ENCODE measurements at places on chromosomes 7 and 10. TPM values are rescaled to one million over a fixed set of nuclear protein-coding genes. Genes with fewer than 3 reads are reported as not detected.

DNA sequence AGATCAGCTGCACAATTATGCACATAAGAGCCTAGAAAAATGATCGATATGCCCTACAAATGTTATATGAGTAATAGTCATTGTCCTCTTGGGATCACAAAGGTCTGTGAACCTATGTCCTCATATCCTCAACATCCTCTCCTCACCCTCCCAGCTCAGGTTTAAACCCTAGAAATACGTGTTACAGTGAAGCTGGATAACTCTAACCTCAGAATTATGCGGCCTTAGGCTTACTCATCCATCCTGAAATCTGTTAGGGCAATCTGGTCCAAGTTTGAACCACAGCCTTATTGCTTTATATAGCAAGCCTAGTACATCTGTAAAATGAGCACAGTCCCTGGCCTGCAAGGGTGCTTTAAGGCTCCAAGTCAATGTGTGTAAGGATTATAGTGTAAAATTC lies 84.2 kb upstream of the FRMD4A start:
- DNase-seq, result no peak

DNA sequence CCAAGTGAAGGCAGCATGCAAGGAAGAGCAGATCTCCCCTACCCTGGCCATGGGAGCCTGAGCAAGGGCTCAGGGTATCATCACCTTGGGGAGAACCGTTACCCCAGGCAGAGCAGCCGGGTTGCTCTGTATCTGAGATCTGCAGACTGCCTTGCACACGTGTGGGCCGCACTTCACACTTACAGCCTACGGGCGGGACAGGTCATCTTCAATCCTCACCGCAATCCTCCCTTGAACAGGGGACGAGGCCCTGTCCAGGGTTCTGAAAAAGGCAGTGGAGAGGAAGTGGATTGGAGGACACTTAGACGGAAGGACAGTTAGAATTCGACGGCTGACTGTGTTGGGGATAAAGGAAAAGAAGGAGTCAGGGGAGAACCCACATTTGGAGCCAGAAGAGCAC lies 51.4 kb downstream of the NPS start:
- no peak for DNase-seq

DNA sequence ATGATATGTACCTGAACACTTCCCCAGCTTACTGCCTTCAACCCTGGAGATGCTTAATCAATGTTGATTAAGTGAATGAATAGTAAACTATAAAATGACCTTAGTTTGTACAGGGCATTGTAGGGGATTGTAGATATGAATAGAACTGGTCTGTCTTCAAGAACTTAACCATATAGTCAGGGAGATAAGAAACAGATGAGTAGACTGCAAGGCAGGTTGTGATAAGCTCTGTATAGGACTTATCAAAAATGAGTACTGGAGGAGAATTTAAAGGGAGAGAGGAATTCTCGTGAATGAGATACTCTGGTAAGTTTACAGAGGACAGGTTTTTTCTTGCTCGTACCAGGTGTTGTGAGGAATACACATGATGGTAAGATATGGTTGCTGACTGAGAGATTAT lies 27.6 kb downstream of the SGPL1 start:
- DNase-seq, result no peak

GRCh38 chr10:70699063-70699658 lies 26.9 kb downstream of the ADAMTS14 start:
- no peak for DNase-seq

Gene SHH
- 4.4 TPM for total RNA-seq

DNA sequence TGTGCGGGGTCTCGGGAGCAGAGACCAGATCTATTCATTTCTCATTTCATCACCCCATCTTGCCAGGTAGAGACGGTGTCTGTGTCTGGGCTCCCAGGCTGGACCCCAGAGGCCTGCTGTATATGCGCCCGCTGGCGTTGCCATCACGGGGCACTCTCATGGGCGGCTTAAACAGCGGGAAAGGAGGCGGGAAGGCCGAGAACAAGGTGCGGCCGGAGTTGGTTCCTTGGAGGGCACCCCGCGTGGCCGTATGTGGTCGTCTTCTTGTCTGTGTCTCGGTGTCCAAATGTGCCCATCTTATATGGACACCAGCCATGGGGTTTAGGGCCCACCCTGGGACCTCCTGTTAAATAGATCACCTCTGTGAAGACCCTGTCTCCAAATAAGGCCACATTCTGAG lies 2.1 kb upstream of the CFAP46 start:
- DNase-seq, result no peak

Gene GRK5
- 2.5 TPM for total RNA-seq

Gene NKX2-3
- not detected for total RNA-seq

DNA sequence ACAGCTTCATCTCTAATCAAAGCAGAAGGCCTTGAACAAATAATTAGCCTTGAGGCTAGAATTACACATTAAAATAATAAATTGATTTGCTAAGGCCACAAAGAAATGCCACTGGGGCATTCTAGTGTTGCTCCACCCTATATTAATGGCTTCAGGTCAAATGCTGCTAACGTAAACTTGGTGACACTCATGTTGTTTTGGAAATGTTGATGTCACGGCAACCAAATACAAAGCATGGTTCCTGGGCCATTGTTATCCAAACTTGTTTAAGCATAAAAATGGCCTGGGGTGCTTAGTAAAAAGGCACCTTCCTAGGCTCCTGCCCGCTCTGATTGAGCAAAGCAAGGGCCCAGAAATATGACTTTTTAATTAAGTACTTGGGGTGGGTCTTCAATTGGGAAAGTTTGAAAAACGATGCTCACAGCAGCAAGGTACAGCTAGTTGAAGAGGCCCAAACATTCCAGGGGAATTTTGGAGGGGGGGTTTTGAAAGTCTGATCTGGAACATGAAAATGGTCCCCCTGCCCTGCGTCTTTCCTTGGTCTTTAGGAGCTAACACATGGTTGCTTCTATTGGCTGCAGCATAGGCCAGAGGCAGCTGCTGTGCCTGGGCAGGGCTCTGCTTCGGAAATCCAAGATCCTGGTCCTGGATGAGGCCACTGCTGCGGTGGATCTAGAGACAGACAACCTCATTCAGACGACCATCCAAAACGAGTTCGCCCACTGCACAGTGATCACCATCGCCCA lies 67.8 kb downstream of the ABCC2 start:
- DNase-seq, result no peak

DNA sequence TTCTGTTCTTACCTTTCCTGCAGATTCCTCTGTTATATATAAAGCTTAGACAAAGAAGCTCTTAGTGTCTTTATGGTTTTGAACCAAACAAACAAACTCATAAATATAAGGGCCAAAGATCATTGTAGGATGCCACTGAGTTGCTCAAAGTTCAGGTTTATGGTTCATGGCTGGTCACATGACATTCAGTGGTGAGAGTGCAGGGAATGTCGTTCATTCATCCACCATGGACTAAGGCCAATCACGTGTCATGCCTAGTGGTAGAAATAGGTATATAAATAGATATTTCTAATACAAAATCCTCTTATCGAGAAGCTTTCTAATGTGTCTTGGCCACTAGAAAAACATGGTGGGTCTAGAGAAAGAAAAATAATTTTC lies 119.4 kb downstream of the GATA3 start:
- DNase-seq, result no peak

- peak; percentile 76 for DNase-seq
Measured at GRCh38 chr10:118870467-118871243, 115.9 kb upstream of the CACUL1 start.

Gene MUC12
- total RNA-seq, result 1.7 TPM

Gene TRIM50
- total RNA-seq, result not detected

DNA sequence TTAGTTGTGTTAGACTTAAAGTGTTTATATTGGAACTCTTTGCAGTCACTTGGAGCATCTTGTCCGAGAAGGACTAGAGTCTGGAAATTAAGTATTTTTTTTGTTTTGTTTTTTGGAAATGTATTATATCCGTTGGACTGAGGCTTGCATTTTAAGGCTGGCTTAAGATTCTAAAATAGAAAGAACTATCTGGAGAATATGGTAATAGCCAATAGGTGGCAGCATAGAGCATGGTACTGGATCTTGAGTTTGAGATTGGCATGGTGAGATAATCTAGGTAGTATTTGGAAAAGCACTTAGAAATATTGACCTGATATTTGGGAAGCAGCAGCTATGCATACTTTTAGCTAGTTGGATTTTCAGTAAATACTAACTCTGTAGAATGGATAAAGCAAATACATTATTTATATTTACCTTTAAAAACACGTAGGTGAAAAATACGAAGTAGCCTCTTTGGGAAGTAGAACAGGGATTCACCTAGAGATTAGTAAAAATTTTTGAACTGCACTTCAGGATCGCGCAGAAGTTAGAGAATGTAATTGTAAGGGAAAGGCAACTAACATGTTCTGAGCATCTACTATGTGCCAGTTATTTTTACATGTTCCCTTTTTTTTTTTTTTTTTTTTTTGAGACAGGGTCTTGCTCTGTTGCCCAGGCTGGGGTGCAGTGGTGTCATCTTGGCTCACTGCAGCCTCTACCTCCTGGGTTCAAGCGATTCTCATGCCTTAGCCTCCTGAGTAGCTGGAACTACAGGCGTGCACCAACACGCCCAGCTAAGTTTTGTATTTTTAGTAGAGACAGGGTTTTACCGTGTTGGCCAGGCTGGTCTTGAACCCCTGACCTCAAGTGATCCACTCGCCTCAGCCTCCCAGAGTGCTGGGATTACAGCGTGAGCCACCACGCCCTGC lies 78.6 kb downstream of the LCOR start:
- DNase-seq, result no peak

DNA sequence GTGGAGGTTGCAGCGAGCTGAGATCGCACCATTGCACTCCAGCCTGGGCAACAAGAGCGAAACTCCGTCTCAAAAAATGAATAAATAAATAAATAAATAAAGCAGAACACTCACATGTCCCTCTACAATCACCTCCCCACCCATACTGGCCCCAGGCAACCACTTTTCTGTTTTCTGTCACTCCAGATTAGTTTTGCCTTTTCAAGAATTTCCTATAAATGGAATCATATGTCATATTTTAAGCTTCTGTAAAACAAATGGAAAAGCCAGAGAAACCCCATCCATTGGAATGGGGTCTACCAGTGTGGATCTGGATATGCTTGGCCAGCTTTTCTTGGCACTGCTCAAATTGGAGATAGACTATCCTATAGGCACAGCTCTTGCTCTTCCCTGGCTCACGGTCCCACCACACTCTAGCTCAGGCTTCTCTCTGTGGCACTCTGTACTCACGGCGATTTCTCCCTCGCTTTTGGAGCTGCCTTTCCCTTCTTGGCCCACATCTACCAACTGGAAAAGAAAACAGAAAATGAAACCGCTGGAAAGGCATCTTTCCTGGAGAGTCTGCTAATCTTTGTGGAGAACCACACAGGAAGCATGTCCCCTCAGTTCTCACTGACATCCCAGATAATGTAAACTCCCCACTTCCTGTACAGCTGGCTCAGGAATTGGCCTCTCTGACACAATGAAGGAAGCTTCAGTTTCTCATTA lies 210.1 kb downstream of the JCAD start:
- DNase-seq, result no peak

GRCh38 chr10:96651998-96652431 lies 65.2 kb upstream of the TM9SF3 start:
- DNase-seq, result no peak

Gene TEX47
- total RNA-seq, result not detected

DNA sequence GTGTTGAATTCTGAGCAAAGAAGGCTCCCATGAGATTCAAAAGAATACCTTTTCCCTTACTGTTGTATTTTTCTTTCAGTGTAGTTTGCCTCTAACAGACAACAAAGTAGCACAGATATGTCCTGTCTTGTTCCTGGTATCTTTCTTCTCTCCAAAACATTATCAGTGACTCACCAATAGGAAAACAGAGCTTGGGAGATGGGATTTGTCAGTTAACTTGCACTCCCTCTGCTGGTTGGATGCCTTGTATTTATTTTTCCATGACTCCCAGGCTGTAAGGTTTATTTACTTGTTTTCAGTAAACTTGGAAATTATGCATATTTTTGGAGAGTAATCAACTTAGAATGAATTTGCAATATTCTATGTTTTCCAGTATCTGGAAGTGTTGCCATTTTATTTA lies 129.7 kb downstream of the SAMD9 start:
- DNase-seq, result peak; percentile 25

GRCh38 chr10:31635415-31636065 lies 293.1 kb downstream of the ARHGAP12 start:
- DNase-seq, result no peak

GRCh38 chr7:139991269-139991666 lies 71.5 kb downstream of the PARP12 start:
- DNase-seq, result no peak

DNA sequence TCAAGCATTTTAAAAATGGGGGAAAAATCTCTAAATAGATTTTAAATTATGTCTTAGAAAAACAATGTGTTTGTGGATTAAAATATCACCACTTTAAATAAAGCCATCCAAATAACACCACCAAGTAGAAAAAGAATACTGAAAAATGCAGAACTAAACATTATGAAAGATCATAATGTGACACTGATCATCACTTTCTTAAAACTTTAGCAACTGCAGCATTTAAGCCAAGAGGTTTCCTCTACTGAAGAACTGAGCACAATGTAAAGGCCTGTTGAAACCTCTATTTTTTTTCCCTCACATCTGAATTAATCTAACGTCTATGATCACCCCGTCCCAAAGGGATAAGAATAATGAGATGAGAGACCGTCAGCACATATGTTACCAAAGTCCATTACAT lies 18.6 kb downstream of the MINDY3 start:
- DNase-seq, result no peak

GRCh38 chr7:103856929-103857328 lies 132.5 kb downstream of the RELN start:
- DNase-seq, result no peak

DNA sequence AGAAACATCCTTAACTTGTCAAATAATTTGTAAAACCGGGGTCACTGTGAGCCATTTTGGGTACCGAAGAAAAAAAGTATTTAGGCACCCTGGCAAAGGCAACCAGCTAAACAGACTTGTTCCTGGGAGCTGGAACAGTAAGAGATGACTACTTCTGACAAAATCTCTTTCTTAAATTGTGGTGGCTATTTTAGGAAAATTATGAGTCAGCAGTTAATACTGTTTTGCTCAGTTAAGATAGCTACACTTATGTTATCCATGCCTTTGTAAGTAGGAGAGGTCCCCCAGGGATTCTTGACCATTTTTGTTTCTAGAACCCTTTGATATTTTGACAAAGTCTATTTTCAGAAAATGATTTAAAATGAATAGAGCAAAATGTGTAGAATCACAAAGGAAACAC lies 68.7 kb downstream of the TAX1BP1 start:
- DNase-seq, result no peak

- DNase-seq, result no peak
Measured at GRCh38 chr10:129788215-129788614, 175.9 kb downstream of the EBF3 start.

DNA sequence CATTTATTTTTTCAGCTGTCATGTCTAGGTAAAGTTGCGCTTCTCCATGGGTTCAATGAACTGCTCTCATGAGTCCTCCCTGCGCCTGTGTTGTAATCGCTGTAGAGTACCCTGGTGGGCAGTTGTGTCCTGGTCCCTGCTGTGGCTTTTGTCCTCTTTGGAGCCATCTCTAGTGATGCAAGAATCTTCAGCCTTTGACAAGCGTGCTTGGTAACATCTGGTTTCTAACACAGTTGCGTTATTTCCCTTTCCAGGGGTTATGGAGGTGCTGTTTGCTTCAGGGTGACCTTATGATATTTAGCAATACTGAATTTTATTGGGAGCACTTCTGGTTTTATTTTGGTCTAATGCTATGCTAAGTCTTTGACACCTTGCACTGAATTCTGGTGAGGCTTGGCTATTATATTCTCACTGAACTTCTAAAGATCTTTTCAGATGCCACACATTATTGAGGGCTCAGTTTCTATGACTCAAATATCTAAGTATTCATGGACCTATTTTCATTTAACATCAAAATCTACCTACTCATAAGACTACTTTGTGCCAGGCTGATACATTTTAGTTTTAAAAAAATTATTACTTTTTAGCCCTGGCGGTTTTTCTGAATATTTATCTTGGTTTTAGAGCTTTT lies 88.6 kb downstream of the FANK1 start:
- no peak for DNase-seq

GRCh38 chr7:119748991-119749390 lies 524.0 kb upstream of the KCND2 start:
- no peak for DNase-seq

Data from epithelial cell of proximal tubule (primary cell).